HFFc6 (cell line): ENCODE measurements at places on chromosomes 13 and 19. TPM values are rescaled to one million over a fixed set of nuclear protein-coding genes. Genes with fewer than 3 reads are reported as not detected.

GIPR gene
- total RNA-seq, result 0.05 to 0.65 TPM (median 0.27 TPM) in 3 replicates

DLL3 gene
- 0.22 to 0.48 TPM in 2 of 3 replicates, not detected in the other for total RNA-seq

CLIP3 gene
- 85.1 and 90.2 TPM in 2 replicates for total RNA-seq

CCDC70 gene
- total RNA-seq, result not detected in 3 replicates

ZNF491 gene
- 1.4 to 2.9 TPM (median 1.8 TPM) in 3 replicates for total RNA-seq

NLRP7 gene
- total RNA-seq, result not detected in 3 replicates

PTGIR gene
- total RNA-seq, result 16.0 to 24.7 TPM (median 23.9 TPM) in 3 replicates

ZIC2 gene
- total RNA-seq, result 0.39 to 1.9 TPM in 2 of 3 replicates, not detected in the other

ZGLP1 gene
- total RNA-seq, result 1.6 to 3.7 TPM (median 2.6 TPM) in 3 replicates

TYROBP gene
- total RNA-seq, result not detected in 3 replicates

UGGT2 gene
- 22.5 to 26.9 TPM (median 24.3 TPM) in 3 replicates for total RNA-seq

COL4A2 gene
- 225 to 327 TPM (median 251 TPM) in 3 replicates for total RNA-seq

DNA sequence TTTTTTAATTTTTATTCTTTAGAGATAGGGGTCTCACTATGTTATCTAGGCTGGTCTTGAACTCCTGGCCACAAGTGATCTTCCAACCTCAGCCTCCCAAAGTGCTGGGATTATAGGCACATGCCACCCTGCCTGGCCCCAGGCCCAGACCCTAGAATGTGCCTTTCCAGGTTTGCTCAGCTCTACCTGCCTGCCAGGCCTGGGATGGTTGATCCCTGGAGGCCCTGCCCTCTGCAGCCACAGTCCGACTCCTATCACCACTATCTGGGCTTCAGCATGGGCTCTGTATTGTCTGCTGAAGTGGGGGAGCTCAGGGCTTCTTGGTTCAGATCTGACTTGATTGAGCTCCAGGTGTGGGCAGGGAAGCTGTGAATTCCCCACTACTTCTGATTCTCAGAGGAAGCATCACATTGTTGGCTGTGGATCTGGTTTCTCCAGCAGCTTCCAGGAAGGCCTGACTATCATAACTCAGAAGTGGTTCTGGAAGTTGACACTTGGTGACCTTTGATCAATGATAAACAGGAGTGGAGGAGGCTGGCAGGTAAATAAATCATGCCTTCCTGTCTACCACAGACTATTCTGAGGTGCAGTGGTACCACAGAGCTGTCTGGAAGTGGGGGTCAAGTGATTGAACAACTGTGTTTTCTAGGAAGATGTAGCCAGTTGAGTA, 71.9 kb downstream of the OLFM4 start:
- DNase-seq, result no peak

GRCh38 chr13:85985797-85986196, 186.6 kb upstream of the SLITRK6 start:
- DNase-seq, result no peak

DNA sequence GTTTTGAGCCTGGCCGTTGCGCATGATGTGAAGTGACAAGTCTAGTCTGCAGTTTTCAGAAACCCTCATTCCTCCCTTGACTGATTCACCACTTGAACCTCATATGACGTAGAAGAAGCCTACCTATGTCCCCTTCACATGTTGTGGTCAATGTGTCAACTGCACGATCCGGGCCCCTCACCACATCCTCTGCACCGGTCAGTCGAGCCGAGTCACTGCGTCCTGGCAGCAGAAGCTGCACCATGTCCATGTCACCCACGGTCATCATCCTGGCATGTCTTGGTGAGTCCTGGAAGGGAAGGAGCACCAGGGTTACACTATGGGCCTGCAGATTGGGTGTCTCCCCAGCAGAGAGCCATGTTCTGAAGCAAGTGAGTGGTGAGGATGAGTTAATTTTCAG, at the start of gene KIR2DL4:
KIR2DL4 (plus strand) TSS at position 201 of the 400 bp plus-strand sequence; CDS start at position 243, 42 bp downstream.
- DNase-seq, result no peak

GRCh38 chr13:86974995-86975328, 696.2 kb upstream of the SLITRK5 start:
- no peak for DNase-seq

DNA sequence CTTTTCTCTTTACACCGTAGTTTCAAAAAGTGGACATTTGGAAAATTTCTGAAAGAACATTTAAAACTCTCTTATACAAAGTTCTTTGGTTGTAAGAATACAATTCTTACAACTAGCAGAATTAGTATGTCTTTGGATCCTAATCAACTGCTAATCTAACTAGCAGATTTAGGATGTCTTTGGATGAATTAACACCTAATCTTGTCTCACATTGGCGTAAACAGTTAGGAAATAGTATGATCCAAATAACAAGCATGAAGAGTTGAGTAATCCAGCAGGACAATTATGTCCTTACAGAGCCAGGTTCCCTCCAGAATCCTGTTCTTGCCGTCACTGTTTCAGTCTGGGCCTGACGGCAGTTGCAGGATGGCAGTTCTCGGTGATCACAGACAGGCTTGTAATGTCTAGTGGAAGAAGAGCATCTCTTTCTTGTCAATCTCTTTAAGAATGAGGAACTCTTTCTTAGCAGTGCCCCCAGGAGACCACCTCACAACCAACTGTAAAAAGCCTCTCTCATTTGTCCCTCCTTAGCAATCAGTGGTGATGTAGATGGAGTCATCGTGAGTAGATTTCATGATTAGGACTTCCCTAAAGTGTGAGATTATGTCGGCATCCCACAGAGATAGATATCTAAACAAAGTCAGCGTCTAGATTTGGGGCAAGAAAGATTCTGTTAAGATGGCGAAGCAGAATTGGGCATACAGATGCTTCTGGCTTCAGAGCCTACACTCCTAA, 5.7 kb upstream of the TNFSF13B start:
- no peak for DNase-seq

DNA sequence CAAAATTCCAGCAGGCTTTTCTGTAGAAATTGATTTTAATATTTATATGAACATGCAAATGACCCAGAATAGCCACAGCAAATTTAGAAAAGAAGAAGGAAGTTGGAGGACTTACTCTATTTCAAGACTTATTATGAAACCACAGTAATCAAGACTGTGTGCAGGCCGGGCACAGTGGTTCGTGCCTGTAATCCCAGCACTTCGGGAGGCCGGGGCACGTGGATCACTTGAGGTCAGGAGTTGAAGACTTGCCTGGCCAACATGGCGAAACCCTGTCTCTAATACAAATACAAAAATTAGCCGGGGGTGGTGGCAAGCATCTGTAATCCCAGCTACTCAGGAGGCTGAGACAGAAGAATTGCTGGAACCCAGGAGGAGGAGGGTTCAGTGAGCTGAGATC, 6.0 kb upstream of the FFAR2 start:
- no peak for DNase-seq

- no peak for DNase-seq
These were observed 18.1 kb downstream of the MOB3A start for GRCh38 chr19:2077833-2078619.

DNA sequence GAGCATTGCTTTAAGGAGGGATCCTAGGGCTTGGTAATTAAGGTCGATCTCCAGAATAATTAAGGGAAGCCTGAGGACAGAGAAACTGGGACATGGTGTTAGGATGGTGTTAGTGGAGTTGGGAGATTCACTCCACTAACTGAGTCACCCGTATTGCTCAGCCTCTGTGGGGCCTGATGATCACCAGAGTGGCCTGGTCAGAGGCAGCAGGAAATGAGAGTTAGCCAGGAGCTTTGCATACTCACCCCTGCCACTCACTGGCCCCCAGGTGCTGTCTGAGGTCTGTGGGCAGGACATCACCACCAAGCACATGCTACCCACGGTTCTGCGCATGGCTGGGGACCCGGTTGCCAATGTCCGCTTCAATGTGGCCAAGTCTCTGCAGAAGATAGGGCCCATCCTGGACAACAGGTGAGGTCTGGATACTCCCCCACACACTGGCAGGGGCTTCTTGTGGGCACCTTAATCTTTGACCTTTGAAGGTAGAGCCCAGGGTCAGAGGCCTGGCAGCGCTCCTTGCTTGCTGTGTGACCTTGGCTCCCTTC, 32.1 kb downstream of the PPP2R1A start:
- DNase-seq, result no peak

GRCh38 chr13:95378603-95379002, 77.4 kb upstream of the ABCC4 start:
- no peak for DNase-seq

GRCh38 chr19:19343762-19344161, 23.1 kb downstream of the MAU2 start:
- no peak for DNase-seq

GRCh38 chr13:83220241-83220640, 662.0 kb downstream of the SLITRK1 start:
- DNase-seq, result no peak

- DNase-seq, result no peak
These were observed 11.4 kb upstream of the GPI start for GRCh38 chr19:34353546-34353945.

- no peak for DNase-seq
These were observed 852 bp downstream of the SCEL start for GRCh38 chr13:77536358-77536757.

GRCh38 chr13:43022934-43023288, 475 bp upstream of the DNAJC15 start:
- no peak for DNase-seq

DNA sequence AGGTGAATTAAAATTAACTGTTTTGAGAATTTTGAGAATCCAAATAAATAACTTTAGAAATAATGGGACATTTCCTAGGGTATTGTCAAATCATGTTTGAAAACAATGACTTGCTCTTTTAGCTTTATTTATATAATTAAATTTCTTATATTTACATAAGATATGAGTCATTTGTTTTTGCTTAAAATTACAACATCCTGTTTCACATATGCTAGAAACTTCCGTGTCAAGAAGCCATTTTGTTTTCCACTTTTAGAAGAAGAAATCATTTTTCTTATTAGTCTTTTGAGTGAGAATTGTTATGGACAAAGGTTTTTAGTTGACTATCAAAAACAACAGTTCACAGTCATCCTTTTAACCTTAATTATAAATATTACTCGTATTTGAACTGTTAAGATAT, 48.2 kb downstream of the DPY19L3 start:
- DNase-seq, result no peak

DNA sequence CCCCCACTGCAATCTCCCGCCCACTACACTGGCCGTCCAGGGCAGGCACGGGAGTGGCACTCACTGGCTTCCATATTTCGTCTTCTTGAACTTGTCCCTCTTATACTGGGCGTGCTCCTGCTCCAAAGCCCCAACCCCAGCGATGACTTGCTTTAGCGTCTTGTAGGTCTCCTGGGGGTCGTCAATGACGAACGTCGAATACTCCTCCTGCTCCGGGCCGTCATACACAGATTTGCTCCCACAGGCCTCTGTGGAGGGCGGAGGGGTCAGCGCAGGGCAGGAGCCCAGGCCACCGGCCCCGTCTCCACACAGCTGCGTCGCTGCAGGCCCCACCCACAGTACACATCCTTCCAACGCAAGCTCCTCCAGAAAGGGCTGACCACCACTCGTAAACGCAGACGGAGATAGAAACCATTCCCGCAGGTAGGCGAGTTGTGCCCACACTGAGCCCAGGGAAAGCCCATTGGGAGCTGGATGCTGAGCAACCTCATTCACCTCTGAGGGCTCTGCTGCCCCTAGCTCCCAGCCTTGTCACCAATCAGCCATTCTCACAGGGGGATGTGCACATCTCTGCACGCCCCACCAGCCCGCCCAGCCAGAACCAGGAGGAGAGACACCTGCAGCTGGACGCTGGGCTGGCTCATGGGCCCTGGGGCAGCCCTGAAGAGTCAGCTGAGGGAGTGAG, 7.9 kb upstream of the C13orf46 start:
- no peak for DNase-seq

DNA sequence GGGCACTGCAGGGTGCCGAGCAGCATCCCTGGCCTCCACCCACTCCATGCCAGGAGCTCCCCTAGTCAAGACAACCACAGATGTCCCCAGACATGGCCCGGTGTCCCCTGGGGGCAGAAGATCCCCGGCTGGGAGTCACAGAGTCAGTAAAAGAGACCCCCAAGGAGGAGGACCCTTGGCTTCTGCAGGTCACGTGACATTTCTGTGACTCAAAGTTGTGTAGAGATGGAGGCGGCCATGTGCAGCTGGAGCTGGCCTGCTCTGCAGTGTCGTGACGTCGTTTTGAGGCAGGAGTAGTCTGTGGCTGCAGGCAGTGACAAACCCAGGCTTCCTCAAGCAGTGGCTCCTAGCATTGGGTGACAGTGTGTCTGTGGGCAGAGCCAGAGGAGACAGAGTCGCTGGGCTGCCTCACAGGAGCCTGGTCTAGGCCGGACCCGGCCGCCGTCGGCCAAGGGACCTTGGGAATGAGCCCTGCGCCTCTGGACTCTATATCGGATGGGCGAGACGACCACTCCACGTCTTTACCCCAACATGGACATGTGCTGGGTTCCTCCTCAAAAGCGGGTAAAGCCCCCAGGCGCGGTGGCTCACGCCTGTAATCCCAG, 7.7 kb upstream of the DIRAS1 start:
- no peak for DNase-seq

- DNase-seq, result no peak
These were observed 362.9 kb upstream of the PCDH20 start for GRCh38 chr13:61778531-61778930.

- no peak for DNase-seq
These were observed 24.2 kb downstream of the CEBPG start for GRCh38 chr19:33397536-33398360.

GRCh38 chr13:112391746-112392145, 15.6 kb downstream of the SPACA7 start:
- DNase-seq, result no peak

GRCh38 chr19:33492090-33492489, 29.5 kb downstream of the PEPD start:
- DNase-seq, result no peak

DNA sequence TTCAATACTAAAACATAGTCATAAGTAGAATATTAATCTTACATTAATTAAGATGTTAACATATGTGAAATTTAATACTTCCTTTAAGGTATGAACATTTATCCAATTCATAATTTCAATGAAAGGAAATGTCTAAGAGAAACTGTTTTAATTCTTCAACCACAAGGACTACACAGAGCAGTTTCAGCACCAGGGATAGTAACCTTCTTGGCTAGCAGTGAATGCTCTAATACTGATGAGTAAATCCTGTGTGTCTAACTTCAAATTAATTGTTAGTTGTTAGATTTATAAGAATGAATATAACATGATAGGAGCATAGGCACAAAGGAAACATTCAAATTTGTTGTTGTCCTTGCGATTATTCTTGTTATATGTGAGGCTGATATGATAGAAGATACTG, 15.6 kb upstream of the NBEA start:
- DNase-seq, result peak; percentile 50

DNA sequence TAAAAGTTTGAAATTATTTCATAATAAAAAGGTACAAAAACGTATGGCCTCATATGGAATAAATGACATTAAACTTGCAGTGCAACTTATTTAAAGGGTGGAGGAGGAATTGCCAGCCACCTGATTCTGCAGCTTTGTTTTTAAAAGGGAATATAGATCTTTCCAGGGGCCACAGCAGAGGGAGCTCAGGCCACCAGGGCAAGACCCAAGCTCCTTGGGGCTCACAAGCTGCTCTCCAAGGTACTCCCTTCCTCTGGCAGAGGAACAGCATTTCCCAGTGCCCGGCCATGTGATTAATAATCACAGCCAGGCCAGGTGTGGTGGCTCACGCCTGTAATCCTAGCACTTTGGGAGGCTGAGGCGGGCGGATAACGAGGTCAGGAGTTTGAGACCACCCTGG, 6.2 kb downstream of the ACOD1 start:
- DNase-seq, result no peak

- no peak for DNase-seq
These were observed 1193.8 kb downstream of the SLITRK1 start for GRCh38 chr13:82688400-82688994.

- no peak for DNase-seq
These were observed at the start of gene IPO5 for GRCh38 chr13:97953376-97953970. Gene IPO5 (plus strand): TSS chr13:97953675. CDS start chr13:97976697, 23,022 bp downstream.
